NCI-H1092 treated with DMSO at 0.1 percent for 48 hours (cell line): ENCODE measurements at places on chromosomes 1 and 21.
A peak's percentile ranks its signal among the peaks of the same experiment; 100 is the strongest.

GRCh38 chr1:96236156-96236739, 485.3 kb upstream of the PTBP2 start:
- DNase-seq = peak; percentile 37

GRCh38 chr21:40846103-40846502, 855 bp downstream of the DSCAM start:
- peak; percentile 83 for DNase-seq

DNA sequence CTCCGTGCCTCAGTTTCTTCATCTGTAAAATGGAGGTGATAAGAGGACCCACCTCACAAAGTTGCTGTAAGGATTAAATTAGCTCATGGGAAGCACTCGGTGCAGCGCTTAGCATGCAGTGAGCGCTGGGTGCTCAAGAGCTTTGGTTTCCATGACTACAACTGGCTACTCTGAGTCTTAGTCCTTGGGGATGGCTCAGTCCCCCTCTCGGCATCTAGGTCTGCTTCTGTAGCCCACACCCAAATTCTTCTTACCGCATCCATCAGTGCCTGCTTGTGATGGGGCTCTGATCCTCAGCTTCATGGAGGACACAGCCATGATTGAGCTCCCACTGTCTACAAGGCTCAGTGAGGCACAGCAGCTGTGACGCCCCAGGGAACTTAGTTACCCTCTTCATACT, 159.0 kb downstream of the ACTL8 start:
- DNase-seq = no peak

GRCh38 chr1:111629190-111629954, 9.8 kb downstream of the RAP1A start:
- no peak for DNase-seq

- no peak for DNase-seq
Measured at GRCh38 chr1:232308616-232309015, 321.3 kb downstream of the SIPA1L2 start.

DNA sequence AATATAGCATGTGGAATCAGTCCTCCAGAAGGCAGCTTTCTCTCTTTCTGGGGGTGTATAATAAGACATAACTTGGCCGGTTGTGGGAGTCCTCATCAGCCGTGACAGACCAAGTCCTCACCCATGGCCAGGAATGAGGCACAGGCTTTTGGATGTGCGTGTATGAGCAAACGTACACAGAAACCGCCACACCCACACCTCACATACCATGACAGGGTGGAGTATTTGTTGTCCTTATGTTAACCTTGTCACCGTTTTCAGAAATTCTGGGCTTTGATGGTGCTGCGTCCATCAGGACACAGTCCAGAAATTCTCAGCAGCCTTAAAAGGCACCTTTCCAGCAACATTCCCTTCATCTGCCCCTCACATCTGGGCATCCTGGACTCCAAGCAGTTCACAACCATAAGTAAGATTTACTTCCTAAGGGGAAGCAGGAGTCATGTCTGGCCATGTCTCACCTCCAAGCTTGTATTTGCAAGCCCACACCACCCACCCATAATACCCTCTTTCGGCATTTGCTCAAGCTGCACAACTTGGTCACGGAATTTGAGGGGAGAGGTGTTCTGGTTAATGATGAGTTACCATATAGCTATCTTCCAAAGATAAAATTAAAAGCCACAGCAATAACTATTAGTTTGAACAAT, 12.4 kb downstream of the C1orf116 start:
- no peak for DNase-seq

DNA sequence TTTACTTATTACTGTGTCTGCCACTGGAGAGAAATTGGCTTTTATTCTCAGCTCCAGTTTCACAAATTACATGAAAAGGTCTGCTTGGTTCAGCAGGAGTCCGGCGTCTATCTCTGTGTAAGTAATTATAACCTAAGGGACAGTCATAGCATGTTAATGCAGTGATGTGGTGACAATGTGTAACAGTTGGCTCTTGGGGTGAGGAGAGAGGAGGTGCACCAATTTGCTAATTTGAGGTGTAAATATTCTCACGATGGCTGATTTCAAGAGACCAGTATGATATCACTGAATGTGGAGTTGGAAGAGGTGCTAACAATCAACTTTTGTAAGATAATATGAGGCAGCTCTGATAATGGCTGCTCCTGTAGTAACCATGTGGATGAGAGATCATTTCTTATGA, 86.1 kb downstream of the CTH start:
- peak; percentile 39 for DNase-seq

DNA sequence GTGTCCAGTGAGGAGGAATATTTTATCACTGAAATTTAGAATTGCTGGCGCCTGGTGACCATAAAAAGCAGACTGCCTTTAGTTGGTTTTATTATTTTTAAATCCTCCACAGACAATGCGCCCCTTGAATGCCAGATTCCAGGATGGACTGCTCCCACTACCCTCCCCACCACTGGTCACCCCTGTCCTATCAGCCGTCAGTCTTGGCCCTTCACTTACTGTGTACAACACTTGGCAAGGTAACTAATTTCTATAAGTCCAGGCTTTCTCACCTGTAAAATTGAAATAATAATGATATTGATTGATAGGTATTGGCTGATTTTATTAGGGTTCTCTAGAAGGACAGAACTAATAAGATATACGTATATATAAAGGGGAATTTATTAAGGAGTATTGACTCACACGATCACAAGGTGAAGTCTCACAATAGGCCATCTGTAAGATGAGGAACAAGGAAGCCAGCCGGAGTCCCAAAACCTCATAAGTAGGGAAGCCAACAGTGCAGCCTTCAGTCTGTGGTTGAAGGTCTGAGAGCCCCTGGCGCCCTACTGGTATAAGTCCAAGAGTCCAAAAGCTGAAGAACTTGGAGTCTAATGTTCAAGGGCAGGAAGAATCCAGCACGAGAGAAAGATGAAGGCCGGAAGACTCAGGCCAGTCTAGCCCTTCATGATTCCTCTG, 17.8 kb downstream of the RHEX start:
- no peak for DNase-seq

GRCh38 chr1:47024141-47024801, 802 bp downstream of the CYP4X1 start:
- DNase-seq = no peak

- no peak for DNase-seq
Measured at GRCh38 chr1:10108134-10108663, 75.4 kb downstream of the UBE4B start.

DNA sequence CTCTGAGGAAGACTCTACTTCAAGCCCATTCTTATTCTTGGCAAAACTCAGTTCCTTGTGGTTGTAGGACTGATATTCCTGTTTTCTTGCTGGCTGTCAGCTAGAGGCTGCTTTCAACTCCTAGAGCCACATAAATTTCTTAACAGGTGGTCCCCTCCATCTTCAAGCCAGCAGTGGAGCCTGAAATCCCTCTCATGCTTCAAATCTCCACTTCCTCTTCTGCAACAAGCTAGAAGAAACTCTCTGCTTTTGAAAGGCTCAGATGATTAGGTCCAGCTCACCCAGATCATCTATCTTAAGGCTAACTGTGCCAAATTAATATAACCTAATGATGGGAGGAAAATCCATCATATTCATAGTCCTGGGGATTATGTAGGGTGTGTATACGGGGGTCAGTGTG, 43.2 kb upstream of the CD34 start:
- DNase-seq = no peak

DNA sequence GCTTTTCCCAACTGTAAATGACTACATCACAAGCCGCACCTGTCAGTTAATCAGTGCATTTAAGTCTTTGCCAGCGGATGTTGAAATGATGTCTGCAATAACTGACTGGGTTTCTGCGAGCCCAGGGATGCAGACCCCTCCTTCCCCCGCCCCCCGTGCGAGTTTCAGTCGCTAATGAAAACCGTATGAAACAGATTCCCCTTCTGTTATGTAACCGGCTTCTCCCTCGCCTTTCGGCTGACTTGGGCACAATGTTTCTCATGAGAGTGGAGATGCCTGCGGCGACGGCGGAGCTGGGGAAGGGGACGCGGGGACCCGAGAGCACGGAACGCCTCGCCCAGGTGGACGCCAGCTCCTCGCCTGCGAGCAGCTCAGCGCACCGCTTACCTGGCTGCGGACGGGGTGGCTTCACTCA, 753 bp downstream of the KCNJ6 start:
- peak; percentile 41 for DNase-seq

DNA sequence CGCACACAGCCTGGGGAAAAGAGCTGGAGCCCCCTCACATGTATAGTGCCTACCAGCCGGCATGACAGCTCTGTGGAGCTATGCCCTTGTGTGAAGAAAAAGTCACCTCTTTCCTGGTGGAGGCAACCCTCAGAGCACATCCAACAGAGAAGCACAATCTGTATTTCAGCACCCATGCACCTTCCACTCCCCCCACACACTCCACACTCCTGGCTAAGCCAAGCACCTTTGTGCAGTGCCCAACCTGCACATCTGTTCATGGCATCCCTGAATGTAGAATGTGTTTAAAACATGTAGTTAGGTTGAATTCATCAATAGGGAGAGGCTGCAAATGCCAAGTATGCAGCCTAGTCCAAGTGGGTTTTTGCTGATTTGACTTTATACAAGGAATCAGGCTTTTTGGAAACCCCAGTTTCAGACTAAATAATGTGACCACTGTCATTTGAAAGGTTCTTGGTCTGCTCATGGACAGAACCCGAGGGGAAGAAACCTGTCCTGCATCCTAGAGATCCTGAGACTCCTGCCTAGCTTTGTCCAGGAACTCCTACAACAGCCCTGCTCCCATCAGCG, 197.1 kb downstream of the TOMM20 start:
- no peak for DNase-seq

- peak; percentile 46 for DNase-seq
Measured at GRCh38 chr21:41611966-41612606, 104.1 kb upstream of the TMPRSS2 start.

- DNase-seq = no peak
Measured at GRCh38 chr1:232951180-232951579, 769 bp downstream of the NTPCR start.

DNA sequence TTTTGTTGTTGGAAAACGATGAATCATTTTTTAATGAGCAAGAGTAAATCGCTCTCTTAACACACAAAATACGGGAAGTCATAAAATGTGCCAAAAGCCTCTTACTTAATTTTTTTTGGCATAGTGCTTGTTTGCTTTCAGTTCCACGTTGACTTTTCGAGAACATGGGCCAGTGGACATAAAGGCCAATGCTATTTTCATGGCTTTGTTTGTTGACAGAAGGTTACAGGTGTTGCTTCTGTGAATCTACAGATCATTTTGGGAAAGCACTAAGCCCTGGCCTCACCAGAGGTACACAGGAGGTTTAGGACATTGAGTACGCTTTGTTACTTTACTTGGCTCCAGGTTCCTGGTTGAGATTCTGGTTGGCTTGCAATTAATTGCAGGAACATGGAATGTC, 199.4 kb upstream of the HMCN1 start:
- peak; percentile 97 for DNase-seq

DNA sequence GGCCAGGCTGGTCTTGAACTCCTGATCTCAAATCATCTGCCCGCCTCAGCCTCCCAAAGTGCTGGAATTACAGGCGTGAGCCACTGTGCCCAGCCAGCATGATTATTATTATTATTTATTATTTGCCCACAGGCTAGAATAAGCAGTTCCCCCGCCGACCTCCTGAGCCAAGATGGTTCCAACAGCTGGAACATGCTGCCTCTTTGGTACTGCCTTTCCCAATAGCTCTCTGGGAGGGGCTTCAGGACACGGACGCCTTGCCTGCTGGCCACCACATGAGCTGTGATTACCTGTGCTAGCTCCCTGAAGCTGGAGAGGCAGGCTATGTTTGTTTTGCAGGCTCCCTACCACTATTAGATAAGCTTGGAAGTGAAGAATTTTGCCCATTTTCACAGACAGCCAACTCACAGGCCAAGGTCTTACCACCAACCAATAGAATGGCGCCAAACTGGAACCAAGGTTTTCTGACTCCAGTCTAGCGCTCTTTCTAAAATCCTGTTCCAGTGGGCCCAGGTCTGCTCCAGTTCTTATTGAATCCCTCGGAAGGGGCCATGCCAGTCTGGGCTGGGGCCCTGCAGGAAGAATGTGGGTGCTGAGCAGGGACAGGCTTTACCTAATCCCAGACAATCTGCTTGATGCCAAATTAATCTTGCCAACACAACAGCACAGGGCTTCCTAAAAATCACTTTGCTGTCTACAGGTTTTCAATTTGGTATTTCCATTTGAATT, 2.1 kb upstream of the GPR61 start:
- DNase-seq = no peak

DNA sequence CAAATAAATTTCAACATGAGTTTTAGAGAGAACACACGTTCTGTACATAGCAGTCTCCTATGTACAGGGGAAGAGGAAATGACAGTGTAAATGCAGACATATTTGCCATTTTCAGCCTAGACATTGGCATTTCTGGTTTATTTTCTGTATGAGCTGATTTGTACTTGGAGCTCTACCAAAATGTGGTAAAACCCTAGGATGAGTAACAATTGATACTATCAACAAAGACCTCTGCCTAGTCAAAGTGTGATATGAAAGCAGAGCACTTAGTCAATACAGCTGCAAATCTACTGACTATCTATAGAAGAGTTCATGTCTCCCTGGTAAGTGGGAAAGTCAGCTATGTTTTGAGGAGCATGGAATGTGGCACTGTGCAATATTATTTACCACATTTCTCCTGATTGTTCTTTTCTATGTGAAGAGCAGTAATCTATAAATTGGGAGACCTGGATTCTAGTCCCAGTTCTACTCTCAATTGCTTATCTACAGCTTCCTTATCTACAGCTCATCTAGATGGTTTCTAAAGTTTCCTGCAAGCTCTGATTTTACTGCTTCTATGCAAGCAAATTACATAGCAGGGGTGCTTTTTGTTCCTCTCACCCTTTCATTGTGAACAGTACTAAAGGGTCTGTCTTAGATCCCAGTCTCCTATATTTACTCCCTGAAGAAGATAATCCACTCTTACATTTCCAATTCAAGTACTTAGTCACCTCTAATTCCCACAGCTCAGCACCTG, 334.2 kb downstream of the NTNG1 start:
- DNase-seq = no peak

GRCh38 chr1:31742462-31743212, 21.5 kb downstream of the ADGRB2 start:
- DNase-seq = no peak

GRCh38 chr1:29452463-29453230, 216.3 kb downstream of the PTPRU start:
- DNase-seq = no peak

DNA sequence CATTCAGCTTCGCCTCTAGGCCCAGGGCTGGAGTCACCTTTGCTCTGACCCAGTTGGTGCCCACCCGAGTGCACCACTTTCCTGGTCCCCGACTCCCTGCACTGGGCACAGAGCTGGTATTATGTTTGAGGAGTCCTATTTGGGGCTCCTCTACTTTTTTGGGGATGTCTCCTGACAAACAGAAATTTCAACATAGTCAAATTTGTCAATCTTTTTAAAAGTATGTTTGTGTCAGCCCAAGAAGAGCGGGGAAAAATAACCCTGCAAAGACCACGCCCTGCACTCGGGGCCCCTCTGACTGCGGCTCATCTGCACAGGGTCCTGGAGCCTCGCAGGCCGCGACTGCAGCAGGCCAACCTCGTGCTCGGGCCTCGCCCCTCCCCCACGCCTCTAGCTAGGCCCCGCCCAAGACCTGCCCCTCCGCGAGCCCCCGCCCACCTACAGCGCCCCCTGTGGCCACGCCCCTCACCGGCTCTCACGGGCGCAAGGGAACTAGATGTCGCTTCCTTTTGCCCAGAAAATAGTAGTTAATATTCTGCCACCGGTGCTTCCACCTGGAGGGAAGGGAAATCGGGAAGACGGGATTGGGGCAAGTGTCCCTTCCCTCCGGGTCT, 11.4 kb downstream of the FAM229A start:
- DNase-seq = peak; percentile 97
